ENCODE measurements at places on chromosomes 5 and 9. TPM values are rescaled to one million over a fixed set of nuclear protein-coding genes. Genes with fewer than 3 reads are reported as not detected.

The FOXD4L6 gene
- not detected for polyA plus RNA-seq

The CTSL gene
- polyA plus RNA-seq = 37.5 TPM

DNA sequence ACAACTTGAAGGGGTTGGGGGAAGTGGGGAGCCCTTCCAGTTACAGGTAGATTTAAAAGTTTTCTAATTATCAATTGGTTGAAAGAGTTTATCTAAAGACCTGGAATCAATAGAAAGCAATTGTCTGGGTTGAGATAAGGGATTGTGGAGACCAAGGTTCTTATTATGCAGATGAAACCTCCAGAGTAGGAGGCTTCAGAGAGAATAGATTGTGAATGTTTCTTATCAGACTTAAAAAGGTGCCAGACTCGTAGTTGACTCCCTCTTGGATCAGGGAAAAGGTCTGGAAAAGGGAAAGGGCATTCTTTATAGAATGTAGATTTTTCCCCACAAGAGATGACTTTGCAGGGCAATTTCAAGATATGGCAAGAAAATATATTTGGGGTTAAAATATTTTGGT lies 100.8 kb downstream of the GADD45G start:
- no peak for DNase-seq

DNA sequence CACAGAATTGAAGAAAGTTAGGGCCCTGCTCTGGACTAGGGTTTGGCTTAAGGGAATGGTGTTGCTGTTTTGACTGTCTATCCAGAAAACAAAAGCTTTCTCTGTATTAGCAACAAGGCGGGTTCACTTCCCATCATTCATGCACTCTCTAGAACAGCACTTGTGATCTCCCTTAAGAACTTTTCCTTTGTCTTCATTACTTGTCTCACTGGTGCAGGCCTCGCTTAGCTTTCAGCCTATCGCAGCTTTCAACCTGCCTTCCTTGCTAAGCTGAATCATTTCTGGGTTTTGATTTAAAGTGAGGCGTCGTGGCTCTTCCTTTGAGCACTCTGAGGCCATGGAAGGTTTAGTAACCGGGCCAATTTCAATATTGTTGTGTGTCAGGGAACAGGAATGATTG lies 35.2 kb upstream of the LPCAT1 start:
- no peak for DNase-seq

- DNase-seq = no peak
Measured at GRCh38 chr9:135828656-135829055, 78.7 kb downstream of the CAMSAP1 start.
